Activated T-cell treated with anti-CD3 and anti-CD28 coated beads, Interleukin-2, amount 50 U/mL, for 1 hour (primary cell): ENCODE measurements at places on chromosomes 13 and 19.

DNA sequence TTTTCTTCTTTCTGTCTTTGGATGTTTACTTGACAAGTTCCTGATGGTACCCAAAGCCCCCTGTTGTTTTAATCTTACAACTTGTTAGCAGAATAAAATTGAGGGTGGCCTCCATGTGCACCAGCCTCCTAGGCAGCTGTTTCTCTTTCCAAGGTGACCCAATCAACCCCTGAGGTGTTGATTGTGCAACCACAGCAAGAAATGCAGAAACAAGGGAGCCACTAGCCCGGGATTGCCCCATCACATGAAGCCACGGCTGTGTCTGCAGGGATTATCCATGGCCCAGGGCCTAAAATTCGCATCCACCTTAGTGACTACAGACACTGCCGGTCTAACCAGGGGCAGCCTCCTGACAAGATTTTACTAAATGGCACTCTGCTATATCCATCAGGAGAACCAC, 14.4 kb downstream of the CEACAM4 start:
- DNase-seq: no peak

- no peak for DNase-seq
These were observed 19.3 kb upstream of the DPP9 start for GRCh38 chr19:4742723-4743646.

- DNase-seq: no peak
These were observed 14.0 kb downstream of the ZC3H4 start for GRCh38 chr19:47099576-47100050.

GRCh38 chr19:34300962-34301361, 46.6 kb downstream of the GARRE1 start:
- DNase-seq: no peak

DNA sequence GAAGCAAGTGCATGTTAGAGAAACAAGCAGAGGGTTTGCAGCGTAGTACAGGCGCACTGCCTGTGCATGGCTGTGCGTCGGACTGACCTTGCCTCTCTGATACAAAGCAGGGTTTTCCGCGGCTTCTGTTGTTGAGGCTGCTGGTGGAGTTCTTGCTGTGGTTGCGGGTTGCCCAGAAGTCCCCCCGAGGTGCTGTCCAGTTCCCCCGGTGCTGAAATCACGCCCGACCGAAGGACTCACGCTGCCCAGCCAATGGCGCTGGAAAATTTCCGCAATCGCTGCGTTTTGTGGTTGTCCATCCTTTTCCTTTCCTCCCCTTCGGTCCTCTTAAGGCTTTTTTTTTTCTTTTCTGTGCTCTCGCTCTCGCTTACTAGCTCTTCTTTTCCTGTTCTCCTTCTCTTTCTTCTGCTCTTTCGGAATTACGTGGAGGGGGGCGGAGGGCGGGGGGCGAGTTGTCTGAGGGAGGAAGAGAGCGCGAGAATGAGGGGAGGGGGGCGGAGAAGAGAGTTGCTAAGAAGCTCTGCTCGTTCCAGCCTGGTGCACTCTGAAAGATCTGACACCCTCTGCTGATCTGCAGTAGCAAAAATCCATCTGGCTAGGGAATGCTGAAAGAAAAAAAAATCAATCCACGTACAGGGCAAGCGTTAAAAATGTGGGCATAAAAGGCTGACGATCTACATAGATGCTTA, at the start of gene SLITRK1:
TSS of gene SLITRK1 (minus strand) at position 558 of the 689 bp plus-strand sequence. CDS start 967 bp downstream, outside the sequence.
- DNase-seq: no peak

DNA sequence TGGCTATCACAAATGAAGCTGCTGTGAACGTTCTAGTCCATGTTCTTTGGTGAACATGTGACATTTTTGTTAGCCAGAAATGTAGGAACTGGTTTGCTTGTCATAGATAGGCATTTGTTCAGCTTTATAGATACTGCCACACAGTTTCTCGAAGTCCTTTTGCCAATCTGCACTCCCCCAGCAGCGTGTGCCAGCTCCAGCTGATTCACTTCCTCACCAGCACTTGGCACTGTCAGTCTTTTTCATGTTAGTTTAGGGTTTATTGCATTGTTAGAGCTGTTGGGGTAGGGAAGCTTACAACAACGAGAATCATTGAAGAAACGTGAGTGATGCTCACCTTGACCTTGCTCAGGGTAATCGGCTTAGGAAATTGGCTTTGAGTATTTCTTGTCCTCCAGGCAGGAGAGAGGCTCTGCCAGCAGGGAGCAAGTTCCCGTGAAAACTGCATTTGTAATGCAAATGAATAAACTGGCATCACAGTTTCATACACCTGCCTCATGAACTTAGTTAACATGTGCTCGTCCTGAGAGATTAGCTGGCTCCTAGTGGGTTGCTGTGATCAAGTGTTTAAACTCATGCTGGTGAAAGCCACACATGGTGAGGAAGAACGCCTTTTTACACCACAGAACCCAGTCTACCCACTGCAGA, 83.9 kb downstream of the ING1 start:
- no peak for DNase-seq

GRCh38 chr13:98298599-98298998, 121.5 kb upstream of the RNF113B start:
- DNase-seq: no peak

DNA sequence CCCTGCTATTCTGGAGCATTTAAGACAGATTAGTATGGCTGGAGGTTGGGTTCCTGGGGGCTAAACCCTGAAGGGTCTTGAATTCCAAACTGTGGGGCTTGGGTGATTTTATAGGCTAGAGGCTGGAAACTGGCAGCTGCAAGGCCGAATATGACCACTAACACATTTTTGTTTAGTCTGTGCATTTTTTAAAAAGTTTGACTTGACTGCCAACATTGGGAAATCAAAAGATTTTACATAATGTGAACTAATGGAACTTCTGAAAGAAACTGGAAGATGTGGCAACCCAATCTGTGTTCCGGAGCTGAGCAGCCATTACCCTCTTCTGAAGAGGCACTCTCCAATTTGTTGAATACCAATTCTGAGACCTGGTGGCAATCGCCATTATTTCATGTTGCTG, 5.1 kb downstream of the ZNF784 start:
- DNase-seq: no peak

GRCh38 chr13:79625517-79625916, 144.6 kb downstream of the NDFIP2 start:
- DNase-seq: no peak

DNA sequence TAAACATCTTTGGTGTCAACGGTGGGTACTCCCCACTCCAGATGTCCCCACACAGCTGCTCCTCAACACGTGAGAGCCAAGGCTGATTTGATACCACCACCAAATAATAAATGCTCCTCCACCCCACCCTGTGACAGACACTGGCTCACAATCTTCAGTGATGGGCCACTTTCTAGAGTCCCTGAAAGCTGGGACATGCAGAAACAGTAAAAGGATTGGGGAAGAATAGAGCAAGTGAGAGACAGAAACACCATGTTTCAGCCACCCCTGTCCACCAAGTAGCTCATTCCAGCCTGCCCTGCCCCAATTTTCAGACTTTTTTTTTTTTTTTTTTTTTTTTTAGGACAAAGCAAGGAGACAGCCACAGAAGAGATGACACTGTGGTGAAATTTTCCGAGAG, 1.6 kb downstream of the SLC46A3 start:
- no peak for DNase-seq

DNA sequence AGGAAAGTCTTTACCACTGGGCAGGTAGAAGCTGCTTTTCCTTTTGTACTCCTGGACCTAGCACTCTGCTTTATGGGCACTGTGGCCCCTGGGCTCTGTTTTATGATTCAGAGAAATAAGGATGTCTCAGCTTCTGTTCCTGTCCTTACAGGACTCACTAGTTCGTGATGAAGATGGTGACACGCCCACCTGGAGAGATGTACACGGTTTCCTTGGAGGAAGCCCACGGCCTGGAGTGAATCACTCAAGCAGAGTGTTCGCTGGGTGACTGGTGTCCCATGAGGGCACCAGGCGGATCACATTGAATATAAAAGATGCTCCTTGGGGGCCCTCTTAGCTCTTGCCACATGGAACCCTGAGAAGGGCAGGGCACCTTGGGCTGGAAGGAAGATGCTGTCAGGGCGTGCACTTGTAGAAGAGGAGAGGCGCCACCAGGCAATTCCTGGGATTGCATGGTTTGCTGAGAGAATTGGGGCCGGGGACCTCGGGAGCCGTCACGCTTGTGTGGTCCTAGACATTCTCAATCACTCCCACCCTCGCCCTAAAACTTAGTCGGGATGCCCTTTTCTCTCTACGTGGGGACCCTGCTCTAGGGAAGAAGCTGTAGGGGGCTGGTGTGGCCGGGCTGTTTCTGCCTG, 202.6 kb downstream of the TSHZ3 start:
- no peak for DNase-seq

DNA sequence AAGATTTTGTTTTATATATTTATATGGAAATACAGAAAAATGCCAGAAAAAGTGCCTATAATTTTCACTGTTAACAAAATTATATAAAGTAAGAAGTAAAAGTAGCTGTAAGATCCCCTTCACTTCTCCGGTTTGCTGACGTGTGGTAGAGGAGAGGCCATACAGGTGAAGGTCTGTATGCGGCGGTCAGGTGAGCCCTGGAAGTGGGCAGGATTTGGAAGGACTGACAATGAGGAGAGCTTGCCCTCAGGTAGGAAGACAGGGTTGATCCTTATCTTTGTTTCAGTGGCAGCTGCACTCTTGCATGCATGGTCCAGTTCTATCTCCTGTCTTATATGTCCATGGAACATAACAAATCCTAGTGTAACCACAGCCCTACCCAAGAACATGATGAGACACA, 16.9 kb upstream of the TFDP1 start:
- DNase-seq: no peak

GRCh38 chr19:1538978-1539377, 15.1 kb downstream of the PLK5 start:
- DNase-seq: no peak
